ENCODE measurements at places on chromosomes 1 and 21.

GRCh38 chr1:208868554-208868953, 624.4 kb upstream of the PLXNA2 start:
- no peak for DNase-seq

DNA sequence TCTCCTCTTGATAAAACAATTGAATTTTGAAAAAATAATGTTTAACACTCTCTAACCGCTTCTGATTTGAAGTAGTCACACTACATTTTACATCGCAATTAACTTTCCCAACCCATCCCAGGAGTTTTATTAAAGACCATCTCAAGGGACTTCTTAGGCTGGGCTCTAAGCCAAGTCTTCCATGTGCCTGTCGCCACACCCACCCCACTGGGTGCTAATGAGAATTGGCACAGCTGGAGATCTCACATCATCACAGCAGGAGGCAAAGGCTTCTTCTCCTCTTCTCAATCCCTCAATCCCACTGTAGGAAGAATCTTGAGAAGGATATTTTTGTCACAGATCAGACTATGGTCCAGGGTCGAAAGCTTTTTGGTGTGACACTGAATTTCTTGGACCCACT, 328.9 kb downstream of the NUF2 start:
- no peak for DNase-seq

DNA sequence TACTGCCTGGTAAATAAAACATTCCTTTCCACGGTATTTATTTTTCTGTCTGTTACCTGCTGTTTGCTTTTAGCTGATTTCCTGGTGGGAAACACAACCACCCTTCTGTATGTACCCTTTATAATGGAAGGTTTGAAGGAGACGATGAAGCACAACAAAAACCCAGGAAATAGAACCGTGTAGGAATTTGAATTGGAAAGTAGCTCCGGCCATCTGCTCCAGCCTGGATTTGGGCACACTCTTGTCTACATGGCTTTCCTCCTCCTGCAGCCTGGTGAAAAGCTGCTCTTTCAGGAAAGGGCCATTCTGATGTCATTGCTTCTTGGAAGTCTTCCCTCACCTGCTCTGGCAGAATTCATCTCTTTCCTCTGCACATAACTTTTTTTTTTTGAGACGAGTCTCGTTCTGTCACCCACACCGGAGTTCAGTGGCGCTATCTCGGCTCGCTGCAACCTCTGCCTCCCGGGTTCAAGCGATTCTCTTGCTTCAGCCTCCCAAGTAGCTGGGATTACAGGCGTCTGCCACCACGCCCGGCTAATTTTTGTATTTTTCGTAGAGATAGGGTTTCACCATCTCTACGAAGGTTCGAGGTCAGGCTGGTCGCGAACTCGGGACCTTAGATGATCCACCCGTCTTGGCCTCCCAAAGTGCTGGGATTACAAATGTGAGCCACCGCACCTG, 2.7 kb downstream of the AK4 start:
- no peak for DNase-seq

DNA sequence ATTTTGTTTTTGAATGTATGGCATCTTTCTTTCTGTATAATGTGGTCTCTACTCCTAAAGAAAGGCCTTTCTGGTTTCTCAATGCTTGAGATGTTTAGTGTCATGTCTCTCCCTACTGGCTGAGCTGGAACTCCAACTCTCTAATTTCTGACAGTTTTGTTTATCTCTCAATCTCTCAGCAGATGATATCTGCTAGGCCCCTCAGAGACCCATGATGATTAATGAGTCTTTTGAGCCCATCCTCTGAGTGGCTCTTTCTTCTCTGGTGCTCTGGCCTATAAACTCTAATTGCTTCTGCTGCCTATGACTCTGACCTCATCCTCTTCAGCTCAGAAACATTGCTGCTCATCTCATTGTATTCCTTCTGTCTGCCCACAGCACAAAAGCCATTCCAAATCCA, 46.6 kb downstream of the CRB1 start:
- DNase-seq: no peak

DNA sequence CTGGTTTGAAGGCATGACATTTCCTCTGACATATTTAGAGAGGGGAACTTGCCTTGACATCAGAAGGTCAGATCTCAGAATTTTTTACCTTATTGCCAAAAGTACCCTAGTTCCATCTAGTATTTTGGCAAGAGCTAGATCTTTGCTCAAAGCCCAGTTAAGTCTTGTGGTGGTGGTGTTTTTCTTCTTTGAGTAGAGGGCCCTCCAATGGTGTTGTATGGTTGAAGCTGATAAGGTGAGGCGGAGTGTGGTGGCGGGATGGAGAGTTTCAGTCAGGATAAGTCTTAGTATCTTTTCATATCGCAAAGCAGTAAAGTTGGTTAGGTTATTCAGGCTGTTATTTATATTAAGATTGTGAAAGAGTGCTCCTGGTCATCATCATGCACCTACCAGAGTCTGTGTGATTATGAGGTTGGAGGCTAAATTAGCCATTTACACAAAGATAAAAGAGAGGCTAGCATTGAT, 20.1 kb upstream of the MACF1 start:
- DNase-seq: peak; percentile 50
